Stimulated activated CD4-positive, alpha-beta T cell treated with anti-CD3 and anti-CD28 coated beads, Interleukin-4, amount 100 ng/mL, for 48 hours (primary cell): ENCODE measurements at places on chromosomes 12 and 14.

DNA sequence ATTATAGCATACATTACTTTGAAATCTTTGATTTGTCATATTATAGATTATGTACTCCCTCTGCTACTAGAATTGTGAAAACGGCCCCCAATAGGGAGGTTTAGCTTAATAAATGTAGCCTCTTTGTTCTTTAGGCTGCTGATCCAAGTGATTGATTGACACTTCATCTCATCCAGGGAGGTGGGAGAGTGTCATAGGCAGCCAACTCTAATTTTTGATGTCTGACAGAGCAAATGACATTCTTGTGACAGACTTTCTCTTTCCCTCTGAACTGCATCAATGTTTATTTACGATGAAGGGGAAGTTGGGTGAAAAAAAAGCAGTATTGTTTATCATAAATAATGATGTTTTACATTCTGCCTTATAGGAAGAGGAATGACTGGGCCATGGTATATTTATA, 221.4 kb downstream of the MDGA2 start:
- no peak for DNase-seq

- DNase-seq = no peak
Measured at GRCh38 chr12:116975779-116976393, 65.1 kb downstream of the FBXW8 start.

GRCh38 chr12:122721057-122721545, 4.5 kb upstream of the HCAR3 start:
- no peak for DNase-seq

GRCh38 chr12:120214626-120215356, 13.9 kb upstream of the RPLP0 start:
- DNase-seq = no peak

DNA sequence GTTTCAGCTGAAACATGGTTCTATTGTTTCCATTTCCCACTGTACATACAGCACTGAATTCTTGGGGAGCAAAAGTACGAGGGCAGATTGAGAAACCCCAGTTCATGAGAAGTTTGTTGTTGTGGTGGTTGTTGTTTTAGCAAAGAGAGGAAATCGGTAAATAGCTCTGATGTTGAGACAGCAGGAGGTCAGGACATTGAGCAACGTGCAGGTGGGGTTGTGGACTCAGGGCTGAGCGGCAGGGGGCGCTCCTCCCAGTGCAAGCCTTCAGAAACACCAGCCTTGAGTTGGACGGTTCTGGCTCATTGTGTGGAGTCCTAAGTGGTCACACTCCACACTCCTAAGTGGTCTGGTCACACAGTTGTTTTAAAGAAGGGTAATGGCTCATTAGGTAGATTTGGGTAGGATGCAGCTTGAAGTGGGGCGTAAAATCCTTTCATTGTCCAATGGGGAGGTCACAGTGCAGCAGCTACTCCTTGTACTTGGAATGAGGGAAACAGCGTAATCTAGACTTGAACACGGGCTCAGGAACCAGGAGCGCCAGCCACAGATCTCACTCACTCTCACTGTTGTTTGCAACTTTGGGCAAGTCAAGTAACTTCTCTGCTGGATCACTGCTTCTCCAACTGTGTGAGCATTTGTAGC, 14.5 kb upstream of the PWP1 start:
- DNase-seq = peak; percentile 39

DNA sequence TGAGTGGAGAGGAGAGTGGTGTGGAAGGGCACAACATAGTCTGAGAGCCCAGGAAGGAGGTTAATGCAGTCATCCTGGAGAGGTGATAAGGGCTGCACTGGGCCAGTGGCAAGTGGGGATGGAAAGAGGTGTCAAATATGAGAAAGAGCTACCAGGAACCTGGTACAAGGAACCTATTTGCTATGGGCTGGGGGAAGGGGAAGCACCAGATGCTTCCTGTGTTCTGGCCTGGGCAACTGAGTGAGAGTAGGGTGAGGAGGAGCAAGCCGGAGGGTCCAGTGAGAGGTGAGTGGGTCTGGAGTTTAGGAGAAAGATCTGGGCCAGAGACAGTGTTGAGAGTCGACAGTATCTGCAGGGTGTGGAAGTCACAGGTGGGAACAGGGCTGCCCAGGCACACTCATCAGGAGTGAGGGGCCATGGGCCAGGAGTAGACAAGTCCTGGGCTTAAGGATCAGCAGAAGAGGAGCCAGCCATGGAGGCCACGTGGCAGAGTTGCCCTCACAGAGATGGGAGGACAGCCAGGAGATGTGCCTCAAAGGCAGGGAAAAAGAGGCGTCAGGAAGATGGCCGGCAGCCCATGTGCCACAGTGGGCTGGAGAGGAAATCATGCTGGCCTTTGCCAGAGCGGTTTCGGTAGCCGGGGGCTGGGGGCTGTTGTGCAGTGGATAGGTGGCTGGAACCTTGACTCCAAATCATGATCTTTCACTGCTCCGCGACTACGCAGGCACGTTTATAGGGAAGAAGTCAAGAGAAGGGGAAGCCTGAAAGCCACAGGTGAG, 2.9 kb upstream of the AQP6 start:
- DNase-seq = no peak

GRCh38 chr12:42756841-42757623, 167.5 kb upstream of the PRICKLE1 start:
- DNase-seq = no peak

DNA sequence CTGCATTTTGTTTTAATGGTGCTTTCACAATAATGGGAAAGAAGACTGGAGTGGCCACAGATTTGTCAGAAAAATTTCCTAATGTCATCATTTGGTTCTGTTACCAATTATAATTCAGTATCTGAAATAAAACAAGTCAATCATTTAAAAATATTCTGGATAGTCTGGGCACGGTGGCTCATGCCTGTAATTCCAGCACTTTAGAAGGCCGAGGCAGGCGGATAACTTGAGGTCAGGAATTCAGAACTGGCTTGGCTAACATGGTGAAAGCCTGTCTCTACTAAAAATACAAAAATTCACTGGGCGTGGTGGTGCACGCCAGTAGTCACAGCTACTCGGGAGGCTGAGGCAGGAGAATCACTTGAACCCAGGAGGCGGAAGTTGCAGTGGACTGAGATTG, 4.0 kb upstream of the LIMA1 start:
- no peak for DNase-seq
